NCI-H1048 (cell line): ENCODE measurements at places on chromosomes 1 and 21.

- no peak for DNase-seq
These were observed 75.9 kb downstream of the KCNK1 start for GRCh38 chr1:233689748-233690254.

DNA sequence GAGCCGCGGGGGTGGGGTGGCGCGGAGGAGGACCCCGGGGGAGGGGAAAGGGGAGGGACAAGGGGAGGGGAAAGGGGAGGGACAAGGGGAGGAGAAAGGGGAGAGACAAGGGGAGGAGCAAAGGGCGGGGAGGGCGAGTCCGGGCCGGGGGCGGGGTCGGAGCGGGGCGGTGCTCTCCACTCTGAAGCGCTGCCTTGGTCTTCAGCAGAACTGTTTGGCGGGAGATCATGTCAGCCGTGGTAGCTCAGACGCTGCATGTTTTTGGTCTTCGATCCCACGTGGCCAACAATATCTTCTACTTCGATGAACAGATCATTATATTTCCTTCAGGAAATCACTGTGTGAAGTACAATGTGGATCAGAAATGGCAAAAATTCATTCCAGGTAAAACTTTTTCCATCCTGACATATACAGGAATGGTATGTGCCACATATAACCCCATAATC, 420 bp downstream of the CFAP57 start:
- peak; percentile 59 for DNase-seq

- DNase-seq: no peak
These were observed 13.2 kb upstream of the HMGCL start for GRCh38 chr1:23838401-23838866.

GRCh38 chr1:13878451-13878850, 178.5 kb downstream of the PRDM2 start:
- DNase-seq: no peak
